ENCODE measurements at places on chromosomes 11 and 22.

- DNase-seq: no peak
These were observed 25.8 kb upstream of the KCNQ1OT1 start for GRCh38 chr11:2725368-2726300.

DNA sequence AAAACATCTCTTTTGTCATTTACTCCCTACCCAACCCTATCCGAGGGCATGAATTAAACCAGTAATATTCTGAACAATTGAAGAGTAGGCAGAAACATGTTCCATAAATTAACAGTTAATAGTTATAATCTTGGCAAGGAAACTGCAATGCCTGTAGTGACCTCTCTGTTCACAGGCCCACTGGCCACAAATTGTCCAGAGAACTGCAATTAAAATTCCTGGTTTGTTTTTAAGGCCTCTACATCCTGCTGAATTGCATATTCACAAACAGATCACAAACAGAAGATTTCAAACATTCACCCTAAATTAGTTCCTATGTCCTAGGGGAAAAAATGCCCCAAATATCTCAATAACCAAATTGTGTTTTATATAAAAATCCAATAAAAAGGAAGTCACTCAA is 143.2 kb upstream of the TRPC6 start:
- no peak for DNase-seq

DNA sequence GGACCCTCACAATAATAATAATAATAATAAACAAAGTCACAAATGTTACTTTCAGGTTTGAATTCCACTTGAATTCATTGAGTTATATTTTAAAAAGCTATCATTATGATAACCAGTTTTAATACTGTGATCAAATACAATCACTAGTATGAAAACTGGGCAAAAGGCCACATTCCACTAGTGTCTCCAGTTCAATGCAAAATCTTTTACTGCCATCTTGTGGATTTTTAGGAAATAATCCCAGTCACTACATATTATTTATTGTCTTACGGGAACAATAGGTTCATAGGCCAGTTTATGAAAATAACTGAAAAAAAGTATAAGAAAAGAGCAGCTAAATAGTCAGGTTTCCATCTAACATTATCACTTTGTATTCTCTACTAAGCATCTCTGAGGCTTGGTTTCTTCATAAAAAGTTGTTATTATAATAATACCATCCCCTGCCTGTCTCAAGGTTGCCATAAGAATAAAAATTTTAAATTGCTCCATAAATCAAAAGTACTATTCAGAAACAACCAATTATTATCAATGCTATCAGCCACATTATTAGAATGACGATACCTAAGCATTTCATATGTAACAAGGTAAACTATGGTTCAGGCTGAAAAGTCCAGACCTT is 533.9 kb upstream of the CCDC90B start:
- peak; percentile 90 for DNase-seq

DNA sequence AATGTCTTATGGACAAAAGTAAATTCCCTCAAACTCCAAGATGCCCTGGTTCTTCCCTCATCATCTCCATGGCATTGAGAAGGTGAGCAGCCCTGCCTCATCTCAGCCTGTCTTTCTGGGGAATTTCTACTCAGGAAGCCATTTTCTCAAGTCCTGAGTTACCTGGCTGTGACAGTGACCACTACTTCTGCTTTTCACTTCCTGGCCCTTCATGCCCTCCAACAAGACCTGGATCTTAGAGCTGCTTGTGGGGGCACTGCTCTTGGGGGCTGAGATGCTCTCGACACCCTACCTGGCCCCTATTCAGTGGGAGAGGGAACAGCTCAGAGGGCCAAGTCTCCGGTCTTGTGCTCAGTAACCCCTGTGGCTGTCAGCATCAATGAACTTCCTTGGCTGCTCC is 5.5 kb upstream of the IGSF22 start:
- no peak for DNase-seq

GRCh38 chr11:64877390-64878222 is 815 bp downstream of the EHD1 start:
- DNase-seq: no peak

DNA sequence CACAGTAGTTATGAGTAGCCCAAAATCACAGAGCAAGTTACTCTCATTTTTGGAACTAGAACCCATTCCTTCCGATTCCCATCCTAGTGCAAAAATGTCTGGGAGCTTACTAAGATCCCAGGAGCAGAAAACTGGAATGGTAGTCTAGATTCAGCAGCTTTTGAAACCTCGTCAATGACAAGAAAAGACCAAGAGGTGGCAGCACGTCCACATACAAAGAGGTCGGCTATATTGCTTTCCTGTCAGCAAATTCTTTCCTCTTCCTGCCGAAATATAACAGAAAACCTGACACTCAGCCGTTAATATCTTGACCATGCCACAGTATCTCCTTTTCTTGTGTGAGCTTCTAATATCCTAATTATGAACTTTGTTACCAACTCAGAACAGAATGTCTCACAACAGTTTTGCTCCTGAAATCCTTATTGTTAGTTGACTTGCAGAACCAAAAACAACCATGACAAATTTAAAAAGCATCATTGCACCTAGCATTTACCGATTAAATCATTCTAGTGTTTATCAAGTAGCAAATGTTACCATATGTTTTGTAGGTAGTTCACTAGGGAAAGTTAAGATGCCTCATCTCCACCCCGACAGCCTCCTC is 92.8 kb upstream of the OR9G4 start:
- DNase-seq: peak; percentile 71

DNA sequence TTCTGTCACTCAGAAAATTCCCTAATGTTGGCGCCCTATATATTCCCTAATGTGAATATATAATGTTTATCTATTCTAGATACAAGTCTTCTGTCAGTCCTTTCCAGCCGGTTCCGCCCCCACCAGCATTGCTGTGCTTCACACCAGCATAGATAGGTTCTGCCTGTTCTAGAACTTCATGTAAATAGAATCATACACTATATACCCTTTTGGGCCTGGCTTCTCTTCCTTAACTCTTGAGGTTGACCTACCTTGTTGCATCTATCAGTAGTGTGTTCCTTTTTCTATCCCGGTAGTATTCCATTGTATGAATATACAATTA is 34.6 kb downstream of the OTOG start:
- DNase-seq: no peak

DNA sequence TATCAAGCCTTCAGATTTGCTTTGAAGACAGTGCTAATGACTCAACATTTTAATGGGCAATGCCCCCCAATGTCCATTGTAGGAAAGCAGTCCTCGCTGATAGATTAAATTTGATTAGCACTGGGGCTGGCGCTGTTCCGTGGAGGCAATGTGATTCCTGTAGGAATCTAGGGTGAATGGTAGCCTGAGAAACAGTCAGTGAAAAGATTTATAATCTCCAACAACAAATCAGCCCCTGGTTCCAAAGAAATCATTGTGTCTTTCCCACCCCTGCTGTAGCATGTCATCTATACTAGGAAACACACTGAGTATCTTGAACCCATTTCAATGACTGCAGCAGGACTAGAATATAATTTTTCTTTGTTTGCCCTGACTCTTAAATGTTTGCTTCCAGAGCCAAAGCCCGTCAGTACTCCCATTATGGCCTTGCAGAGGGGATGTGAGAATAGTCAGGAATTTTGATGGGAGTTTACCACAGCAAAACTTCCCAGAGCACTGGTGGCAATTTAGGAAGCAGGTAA is 36.1 kb downstream of the MPPED2 start:
- no peak for DNase-seq

DNA sequence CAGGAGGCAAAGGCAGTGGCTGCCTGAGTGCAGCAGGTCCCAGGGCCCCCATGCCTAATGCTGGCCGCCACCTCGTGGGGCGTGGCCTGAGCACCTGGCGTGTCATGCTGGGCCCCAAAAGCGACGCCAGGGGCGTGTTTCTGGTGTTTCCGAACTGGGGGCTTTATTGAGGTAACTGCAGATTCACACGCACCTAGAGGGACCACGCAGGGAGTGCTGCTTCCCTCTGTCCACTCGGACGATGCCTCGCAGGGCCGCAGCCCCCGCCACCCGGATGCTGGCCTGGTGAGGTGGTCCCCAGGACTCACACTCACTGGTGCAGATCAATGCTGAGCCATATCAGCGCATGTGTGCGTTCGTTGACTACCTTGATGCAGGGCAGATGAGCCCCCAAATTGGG is 736.2 kb downstream of the BRD1 start:
- no peak for DNase-seq

GRCh38 chr11:31783252-31783651 is 27.9 kb downstream of the PAX6 start:
- DNase-seq: no peak

DNA sequence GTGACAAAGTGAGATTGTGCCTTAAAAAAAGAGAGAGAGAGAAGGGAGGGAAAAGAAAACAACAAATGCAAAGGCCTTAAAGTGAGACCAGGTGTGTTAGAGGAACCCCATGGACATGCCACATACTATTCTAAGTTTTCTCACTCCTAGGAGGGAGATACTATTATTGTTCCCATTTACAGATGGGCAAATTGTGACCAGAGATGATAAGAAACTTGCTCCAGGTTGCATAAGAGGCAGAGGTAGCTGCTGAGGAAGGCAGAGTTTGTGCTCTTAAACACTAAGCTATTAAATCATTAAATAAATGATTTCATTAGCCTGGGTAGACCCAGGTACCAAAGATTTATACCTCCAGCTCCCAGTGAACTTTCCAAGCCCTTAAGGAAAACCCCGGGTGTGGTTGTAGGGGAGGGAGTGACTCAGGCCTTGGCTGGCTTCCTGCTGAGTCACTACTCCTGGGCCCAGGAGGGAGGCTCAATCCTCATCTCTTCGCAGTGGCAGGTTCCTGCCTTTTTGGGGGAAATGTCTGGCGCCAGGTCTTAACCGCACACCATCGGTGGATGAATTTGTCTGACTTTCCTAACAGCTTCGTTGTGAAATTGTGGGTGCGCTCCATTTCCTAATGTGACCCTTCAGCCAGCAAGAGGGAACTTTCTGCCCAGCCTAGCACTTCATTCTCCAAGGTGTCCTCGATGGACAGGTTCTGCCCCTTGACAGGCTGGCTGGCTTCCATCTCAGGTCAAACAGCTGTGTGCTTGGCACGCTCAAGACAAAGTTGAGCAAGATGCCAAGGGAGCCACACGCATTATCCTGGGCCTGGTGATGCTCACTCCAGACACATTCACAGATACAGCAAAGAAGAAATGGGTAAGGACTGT is 33.4 kb upstream of the PTPRJ start:
- no peak for DNase-seq

DNA sequence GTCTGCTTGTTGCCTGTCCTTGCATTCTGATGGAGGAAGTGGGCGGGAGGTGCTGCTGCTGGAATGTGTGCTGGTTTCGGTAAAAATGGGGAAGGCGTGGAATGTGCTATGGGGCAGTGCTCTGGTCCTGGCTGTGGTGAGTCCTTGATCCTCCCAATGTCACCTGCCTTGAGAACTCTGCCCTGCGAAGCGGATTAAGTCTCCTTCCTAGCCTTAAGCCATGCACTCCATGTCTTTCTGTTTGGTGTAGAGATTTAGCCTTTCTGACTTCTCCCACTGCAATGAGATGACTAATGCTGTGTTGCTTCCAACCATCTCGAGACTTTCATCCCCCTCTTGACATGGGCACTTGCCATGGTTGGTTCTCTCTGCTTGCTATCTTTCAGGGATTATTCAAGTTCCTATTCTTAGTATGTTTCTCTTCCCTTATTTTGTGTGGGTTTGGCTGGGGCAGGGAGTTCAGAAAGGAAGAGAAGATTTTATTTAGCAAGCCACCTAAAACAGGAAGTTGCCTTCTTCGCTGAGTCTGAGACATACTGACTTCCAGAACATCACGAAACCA is 687.9 kb downstream of the NTM start:
- peak; percentile 94 for DNase-seq

GRCh38 chr11:6734616-6735015 is 37.2 kb downstream of the OR2AG2 start:
- no peak for DNase-seq

DNA sequence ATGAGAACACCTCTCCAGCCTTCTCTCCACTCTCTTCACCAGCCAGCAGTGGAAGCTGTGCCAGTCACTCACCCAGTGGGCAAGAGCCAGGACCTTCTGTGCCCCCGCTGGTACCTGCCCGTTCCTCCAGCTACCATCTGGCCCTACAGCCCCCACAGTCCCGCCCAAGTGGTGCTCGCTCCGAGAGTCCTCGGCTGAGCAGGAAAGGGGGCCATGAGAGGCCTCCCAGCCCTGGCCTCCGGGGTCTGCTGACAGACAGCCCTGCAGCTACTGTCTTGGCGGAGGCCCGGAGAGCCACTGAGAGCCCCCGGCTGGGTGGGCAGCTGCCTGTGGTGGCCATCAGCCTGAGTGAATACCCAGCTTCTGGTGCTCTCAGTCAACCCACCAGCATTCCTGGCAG is 20.2 kb downstream of the PHLDB1 start:
- no peak for DNase-seq

GRCh38 chr22:40236131-40236665 is 58.5 kb downstream of the TNRC6B start:
- no peak for DNase-seq

DNA sequence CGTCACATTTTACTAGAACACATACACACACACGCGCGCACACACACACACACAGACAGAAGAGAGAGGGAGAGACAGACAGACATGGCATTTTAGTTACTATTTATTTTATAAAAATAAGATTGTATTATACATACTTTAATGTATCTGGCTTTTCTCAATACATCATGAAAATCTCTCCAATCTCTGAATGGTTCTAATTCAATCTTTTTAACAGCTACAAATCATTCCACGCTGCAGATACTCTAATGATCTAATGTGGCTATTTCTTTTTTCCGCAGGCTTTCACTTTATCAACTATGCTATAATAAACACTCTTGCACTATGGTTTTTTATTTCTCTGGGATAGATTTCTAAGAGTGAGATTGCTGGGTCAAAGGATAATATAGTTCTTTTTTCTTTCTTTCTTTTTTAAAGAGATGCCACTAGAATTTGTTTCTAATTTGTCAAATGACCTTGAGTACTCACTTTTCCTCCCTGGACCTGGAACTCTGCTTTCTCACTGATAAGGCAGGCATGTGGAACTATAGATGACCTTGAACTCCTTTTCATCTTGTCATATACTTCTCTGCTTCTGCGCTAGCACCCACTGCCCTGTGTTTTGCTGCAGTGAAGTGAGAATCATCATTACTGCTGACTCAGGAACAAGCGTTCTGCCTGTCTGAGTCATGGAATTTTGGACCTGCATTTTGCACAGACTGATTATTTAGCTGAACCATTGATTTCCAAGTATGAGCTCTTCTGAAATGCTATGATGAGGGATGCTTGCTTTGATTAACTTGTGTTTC is 4.9 kb upstream of the SLC6A5 start:
- DNase-seq: no peak

- no peak for DNase-seq
These were observed 3.0 kb downstream of the RAB39A start for GRCh38 chr11:107931206-107931605.

DNA sequence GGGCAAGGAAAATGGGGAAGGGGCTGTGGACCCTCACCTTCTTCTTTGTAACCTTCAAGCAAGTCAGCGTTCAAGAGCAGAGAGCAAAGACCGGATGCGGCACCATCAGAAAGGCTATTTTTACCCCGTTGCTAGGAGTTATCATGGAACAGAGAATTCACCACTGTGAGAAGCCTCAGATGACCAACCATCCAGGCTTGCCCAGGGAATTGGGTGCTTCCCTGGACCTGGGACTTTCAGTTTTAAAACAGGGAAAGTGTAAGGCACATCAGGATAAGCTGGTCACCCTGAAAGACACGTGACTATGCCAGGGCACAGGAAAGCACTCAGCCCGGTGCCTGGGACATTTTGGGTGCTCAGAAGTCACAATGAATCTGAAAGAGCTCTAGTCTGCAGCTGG is 10.4 kb downstream of the GALNT18 start:
- DNase-seq: no peak
